Placental epithelial cell (primary cell): ENCODE measurements at places on chromosomes 1 and 21. TPM values are rescaled to one million over a fixed set of nuclear protein-coding genes. Genes with fewer than 3 reads are reported as not detected.

The ANGPTL3 gene
- total RNA-seq, result not detected in 2 replicates

The S100A9 gene
- not detected in 2 replicates for total RNA-seq

The DEPDC1 gene
- total RNA-seq, result 2.7 and 11.4 TPM in 2 replicates

The KCNQ4 gene
- 0.33 TPM in 1 of 2 replicates, not detected in the other for total RNA-seq

The EDARADD gene
- 2.7 and 18.7 TPM in 2 replicates for total RNA-seq

The TRMT1L gene
- 15.1 and 22.4 TPM in 2 replicates for total RNA-seq

The ARHGEF16 gene
- 0.39 and 4.1 TPM in 2 replicates for total RNA-seq

The DYRK1A gene
- 82.8 and 98.0 TPM in 2 replicates for total RNA-seq
